Mammary epithelial cell (primary cell): ENCODE measurements at places on chromosomes 3 and 15. TPM values are rescaled to one million over a fixed set of nuclear protein-coding genes. Genes with fewer than 3 reads are reported as not detected.

CCR1 gene
- 0.01 TPM for polyA plus RNA-seq

DNA sequence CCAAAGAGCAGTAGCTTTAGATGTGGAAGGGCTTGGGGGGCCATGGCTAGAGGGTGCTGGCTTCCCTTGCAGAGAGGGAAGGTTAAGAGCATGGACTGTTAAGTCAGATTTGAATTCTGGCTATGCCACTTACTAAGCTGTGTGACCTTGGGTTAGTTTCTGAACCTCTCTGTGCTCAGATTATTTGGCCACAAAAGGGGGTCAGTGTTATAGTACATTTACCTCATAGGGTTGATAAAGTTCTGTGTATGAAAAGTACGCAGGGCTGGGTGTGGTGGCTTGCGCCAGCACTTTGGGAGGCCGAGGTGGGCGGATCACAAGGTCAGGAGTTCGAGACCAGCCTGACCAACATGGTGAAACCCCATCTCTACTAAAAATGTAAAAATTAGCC lies 6.8 kb downstream of the VPS18 start:
- DNase-seq: no peak

DNA sequence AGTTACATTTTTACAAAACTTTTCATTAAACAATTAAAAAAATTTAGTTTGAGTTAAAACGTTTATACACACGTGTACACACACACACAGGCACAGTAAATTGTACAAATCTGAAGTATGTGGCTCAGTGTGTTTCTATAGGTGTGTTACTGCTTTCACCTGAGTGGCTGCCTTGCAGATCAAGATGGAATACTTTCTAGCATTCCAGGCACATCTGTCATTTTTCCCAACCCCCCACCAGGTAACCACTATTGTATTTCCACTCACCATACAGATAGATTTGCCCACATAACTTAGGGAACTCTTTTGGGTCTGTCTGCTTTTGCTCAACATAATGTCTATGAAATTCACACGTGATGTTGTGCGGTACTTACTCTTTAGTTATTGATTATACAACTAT lies 141.1 kb downstream of the PTPRG start:
- DNase-seq: peak; percentile 26

GRCh38 chr3:30286811-30287210 lies 319.6 kb upstream of the TGFBR2 start:
- no peak for DNase-seq

DNA sequence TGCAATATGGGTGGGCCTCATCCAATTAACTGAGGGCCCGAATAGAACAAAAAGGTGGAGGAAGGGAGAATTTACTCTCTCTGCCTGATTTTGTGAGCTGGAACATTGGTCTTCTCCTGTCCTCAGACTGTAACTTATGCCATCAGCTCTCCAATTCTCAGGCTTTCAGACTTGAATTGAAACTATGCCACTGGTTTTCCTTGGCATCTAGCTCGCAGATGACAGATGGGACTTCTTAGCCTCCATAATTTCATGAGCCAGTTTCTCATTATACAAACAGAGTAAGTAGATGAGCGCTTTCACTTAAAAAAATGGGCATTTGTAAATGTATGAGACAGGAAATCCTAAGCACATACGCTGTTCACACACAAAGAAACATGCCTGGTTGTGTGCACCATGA lies 8.7 kb upstream of the PTX3 start:
- no peak for DNase-seq

GRCh38 chr3:5317557-5317956 lies 130.1 kb downstream of the EDEM1 start:
- no peak for DNase-seq
